Panc1 (cell line): ENCODE measurements at places on chromosomes 2 and 18. TPM values are rescaled to one million over a fixed set of nuclear protein-coding genes. Genes with fewer than 3 reads are reported as not detected.

DNA sequence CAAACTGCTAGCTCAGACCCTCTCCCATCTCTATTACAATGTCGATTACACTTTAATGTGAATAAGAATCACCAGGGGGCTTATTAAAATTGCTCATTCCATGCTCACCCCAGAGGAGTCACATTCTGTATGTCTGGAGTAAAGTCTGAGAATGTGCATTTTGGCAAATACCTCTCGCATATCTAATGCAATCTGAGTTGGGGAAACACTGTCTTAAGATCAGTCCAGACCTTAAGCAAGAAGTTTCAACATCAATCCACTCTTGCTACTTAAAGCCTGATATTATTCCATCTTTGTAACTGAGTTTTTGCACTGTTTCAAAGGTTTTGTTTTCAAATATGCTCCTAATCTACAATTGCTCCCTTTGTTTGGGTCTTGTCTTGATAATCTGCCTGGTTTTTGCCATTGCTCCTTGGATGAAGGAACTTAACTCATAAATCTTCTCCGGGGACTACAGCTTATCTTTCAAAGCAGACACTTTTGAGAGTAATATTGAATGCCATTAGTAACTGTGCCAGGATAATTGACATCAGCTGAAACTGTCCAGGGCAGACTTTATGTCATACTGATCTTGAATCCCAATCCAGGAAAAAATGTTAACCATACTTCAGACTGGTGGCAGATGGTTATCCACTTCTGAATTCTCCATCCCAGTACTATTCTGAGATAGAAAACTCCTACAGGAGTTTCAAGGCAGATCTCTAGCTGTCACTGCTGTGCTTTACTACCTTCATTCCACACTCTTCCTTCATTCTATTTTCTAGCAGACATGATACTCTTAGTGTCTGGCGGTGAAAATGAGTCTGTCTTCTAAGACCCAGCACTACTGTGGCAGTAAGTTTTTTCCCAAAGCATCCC lies 200.9 kb downstream of the ERBB4 start:
- H3K36me3 ChIP-seq: no peaks in the 10 kb centered on the region
- DNase-seq: no peak
- H3K27ac ChIP-seq: no peak overlapping the region
- no peaks in the 10 kb centered on the region for H3K4me1 ChIP-seq

Gene SP140
- 1.1 TPM for total RNA-seq

DNA sequence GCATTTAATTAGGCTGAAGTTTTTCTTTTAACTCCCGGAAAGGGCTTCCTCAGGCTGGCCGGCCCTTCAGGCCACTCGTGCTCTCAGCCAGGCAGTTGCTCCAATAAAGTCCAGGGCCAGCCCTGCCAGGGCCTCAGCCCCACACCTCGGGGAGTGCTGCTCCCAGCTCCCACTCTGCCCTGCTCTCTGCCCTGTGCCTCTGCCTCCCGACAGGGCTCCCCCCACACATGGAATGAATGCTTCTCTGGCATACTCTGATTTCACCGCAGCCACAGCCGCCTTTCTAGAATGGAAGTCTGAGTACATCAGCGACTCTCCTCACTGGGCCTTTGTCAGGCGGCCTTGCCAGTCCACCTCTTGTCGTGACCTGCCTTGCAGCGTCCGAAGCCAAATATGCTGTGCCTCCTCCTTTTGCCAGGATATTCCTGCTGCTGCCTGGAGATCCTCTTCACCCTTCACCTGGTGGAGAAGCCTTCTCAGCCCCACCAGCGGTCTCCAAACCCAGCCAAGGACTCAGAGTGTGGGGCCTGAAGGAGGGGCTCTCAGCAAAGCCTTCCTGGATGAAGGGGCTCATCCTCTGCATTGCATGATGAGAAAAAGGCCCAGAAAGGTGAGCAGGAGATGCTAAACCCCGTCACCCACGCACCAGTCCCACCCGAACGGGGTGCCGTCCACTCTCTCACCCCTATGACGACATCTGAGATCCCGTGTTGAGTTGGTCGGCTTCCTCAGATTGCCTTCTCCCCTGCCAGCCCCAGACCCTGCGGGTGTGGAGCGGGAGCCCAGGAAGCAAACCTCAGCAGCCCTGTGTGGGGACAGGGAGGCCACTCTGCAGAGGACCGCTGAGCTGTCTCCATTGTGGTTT lies 472.7 kb upstream of the HS6ST1 start:
- H3K4me1 ChIP-seq: no peaks in the 10 kb centered on the region
- no peaks in the 10 kb centered on the region for H3K27me3 ChIP-seq
- H3K4me3 ChIP-seq: no peak overlapping the region
- H3K36me3 ChIP-seq: no peaks in the 10 kb centered on the region
- no peak for DNase-seq
- H3K27ac ChIP-seq: no peak overlapping the region

- no peak overlapping the region for H3K27ac ChIP-seq
- no peaks in the 10 kb centered on the region for H3K36me3 ChIP-seq
- H3K4me3 ChIP-seq: no peak overlapping the region
- H3K27me3 ChIP-seq: no peaks in the 10 kb centered on the region
These were observed 209.6 kb downstream of the CYP26B1 start for GRCh38 chr2:71938108-71938507.

DNA sequence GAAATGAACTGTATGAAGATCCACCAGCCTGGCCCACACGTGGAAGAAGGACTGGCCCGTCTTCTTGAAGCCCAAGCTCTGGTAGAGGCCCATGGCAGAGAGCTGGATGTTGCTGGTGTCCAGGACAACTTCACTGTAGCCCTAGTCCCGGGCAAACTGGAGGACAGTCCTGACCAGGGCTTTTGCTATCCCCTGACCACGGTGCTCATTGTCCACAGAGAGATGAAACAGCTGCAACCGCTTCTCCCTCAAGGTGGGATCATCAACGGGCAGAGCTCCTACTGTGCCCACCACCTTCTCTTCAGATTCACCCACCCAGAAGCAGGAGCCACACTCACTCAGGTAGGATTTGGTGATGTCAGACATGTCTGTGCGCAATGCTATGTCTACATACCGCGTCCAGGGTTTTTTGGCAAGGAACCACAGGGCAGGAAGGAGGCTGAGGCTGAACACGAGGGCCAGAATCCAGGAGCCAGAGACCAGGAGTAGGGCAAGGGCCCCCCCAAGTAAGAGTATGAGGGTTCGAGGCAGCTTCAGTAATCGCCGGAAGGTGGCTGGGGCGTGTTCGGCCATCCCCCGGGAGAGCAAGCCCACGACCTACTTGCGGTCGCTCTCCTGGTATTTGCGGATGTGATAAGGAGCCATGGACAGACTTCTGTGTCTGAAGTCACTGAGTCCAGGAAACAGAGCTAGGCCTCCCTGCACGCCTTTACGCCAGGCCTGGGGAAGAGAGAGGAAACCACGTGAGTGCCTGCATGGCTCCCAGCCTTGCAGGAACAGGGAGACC lies 36.3 kb downstream of the TPRKB start:
- no peak overlapping the region for H3K4me3 ChIP-seq
- no peak overlapping the region for H3K27ac ChIP-seq
- no peaks in the 10 kb centered on the region for H3K27me3 ChIP-seq
